OCI-M1 (cell line): ENCODE measurements at places on chromosomes 7 and 10.

- DNase-seq: no peak
These were observed 172.5 kb downstream of the IPMK start for GRCh38 chr10:58094985-58095718.

- no peak for DNase-seq
These were observed 53.2 kb upstream of the MACC1 start for GRCh38 chr7:20270371-20270770.

DNA sequence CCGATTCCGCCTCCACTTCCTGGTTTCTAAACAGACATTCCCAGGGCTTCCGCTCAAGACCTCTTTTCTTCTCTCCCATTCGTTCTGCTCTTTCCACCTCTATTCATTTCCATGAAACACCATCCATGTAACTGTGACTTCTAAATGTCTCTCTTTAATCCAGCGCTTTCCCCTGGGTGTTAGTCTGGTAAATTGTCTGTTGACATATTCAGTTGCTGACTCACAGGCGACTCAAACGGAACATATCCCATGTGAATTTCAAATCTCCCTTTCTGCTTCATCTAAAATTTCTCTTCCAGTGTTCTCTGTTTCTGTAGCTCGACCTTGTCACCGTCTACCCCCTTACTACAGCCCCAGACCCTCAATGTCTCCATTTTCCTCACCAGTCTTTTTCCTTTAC is 119.1 kb downstream of the PFKFB3 start:
- no peak for DNase-seq

- DNase-seq: no peak
These were observed 111.2 kb upstream of the STEAP1B start for GRCh38 chr7:22610951-22611757.

DNA sequence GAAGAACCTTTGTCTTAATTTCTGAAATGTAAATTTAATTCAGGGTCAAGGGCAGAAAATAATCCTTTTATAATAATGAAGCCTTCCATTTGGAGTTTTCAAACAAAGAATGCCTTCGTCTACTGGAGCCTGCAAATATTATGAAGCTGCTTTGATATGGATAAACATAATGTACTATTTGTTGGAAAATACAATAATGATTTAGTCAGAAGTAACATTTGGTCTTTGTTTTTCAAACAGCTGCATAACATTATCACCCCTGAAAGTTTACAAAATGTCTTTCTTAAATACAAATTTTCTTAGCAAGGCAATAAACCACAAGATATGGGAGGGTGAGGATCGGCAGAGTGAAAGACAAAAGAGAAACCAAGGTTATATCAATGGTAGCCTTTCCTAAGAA is 41.5 kb downstream of the TMEM26 start:
- no peak for DNase-seq

DNA sequence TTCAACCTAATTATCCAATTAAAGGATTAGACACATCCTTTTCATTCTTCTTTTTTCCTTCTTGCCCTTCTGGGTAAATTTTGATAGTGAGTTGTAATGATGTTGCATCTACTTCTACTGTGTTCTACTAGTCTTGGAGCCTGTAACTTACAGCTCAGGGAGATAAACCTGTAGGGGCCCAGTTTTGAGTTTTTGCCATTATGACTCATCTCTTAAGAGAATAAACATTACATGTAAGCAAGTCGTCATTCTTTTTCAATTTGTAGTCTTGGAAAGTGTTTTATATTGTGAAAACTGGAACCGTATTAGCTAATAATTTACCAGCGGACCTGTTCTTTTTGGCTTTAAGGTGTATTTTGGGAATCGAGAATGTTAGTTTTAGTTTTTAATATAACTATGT is 89.7 kb upstream of the RPA3 start:
- DNase-seq: no peak

DNA sequence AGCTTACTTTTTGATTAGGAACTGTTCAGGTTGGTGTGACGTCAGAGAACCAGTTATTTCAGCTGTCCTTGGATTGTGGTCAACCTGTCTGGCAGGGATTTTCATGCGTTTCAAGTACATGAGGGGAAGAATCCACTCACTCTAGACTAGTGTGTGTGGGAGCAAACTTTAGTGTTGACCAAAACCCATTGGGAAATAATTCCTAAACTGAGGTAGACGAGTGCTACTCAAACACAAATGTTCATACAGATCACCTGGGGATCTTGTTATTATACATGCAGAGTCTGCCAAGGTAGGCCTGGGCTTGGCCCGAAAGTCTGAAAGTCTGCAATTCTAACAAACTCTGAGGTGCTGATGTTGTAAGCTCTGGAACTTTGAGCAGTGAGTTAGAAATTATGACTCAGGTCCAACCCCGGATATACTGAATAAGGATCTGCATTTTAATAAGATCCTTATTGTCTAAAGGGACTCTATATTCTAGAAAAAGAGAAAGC is 111.1 kb upstream of the CREB5 start:
- DNase-seq: no peak

DNA sequence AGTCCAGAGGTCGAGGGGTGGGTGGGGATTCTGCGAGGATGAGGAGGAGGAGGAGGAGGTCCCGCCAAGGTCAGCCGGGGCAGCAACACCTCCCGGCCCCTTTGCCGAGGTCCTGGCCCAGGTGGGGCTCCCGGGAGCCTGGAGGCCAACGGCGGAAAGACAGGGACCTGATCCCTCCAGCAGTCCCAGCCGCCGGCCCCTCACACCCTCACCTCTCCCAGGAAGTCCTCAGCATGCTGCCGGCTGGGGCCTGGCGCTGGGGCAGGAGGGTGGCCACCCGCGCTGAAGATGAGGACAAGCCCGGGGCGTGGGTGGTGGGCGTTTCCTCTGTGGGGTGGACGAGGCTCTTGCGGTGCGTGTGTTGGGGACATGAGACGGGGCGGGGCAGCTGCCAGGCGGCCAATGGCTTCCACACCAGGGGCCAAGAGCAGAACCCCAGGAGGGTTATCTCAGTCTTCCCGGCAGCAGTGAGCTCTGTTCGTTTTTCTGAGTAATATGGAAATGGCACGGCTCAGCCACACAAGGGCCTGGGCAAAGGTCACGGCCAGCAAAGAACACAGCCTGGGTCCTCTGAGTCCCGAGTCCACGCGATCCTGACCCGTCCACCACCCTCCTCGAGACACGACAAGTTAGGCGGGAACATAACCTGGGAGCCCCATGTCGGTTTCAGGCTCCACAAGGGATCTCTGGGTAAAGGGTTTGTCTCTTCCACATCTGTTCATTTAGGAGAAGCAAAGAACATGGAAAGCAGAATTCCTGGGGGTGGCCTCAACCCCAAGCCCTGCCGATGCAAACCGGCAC is 82.9 kb upstream of the PDGFA start:
- DNase-seq: no peak

DNA sequence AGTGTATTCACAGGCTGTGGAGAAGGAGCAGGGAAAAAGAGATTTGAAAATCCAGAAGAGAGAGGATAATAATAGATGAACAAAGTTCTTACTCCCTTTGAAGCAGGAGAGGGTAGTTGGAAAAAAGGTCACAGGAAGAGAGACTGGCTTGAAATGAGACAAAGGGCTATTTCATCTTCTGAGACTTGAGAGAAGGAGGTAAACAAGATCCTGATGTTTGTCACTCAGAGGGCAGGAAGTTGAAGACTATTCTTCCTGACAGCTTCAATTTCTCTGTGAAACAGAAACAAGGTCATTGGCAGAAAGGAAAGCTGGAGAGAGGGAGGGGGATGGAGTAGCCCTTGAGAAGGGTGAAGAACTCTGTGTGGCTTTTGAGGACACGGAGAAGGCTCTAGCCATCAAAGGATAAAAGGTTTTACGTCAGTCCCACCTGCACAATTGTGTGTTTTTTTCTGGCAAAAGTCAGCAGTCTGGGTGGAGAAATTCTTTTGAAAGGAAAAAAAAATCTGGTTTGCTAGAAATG is 216.1 kb upstream of the STEAP4 start:
- peak; percentile 14 for DNase-seq

DNA sequence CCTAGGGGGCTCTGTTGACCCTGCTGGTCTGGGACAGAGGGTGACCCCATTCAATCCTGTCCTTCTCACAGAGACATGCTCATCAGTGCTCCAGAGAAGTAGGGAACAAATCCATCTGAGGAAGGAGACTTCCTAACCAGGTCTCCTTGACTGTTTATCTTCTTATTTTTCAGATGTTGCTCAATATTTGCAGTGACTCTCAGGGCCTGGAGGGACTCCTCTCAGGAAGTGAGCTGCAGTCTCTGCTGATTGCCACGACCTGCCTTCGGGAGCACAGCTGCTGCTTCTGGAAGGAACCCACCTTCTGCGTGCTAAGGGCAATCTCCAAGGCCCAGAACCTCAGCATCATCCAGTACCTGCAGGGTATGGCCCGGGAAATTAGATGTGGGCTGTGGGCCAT is 41.0 kb downstream of the WDFY4 start:
- DNase-seq: no peak

GRCh38 chr7:120588416-120588815 is 269.5 kb downstream of the TSPAN12 start:
- DNase-seq: peak; percentile 1

DNA sequence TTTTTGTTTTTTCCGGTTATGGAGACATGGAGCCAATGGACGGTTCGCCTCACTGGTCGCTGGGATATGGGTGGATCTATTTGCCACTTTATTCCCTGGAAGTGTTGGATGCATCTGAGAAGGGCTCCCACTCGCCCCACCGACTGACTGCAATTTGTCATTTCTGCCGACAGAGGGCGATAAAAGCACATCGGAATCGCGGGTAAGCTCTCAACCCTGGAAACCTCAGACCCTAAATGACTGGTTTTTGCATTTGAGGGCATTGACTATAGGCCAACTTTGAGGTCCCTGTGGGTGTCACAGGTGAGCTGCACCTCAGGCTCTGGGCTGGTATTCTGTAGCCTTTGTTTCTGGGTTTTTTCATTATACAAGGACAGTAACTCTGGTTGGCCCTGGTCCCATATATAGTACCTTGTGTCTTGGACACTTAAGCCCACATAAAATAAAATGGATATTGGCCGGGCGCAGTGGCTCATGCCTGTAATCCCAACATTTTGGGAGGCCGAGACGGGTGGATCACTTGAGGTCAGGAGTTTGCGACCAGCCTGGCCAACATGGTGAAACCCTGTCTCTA is 11.9 kb upstream of the OPALIN start:
- peak; percentile 74 for DNase-seq

GRCh38 chr7:52749880-52750279 is 285.6 kb upstream of the POM121L12 start:
- no peak for DNase-seq

- no peak for DNase-seq
These were observed 698.6 kb downstream of the CCSER2 start for GRCh38 chr10:85026878-85027467.

- no peak for DNase-seq
These were observed 147.0 kb downstream of the WDR37 start for GRCh38 chr10:1203216-1203615.

DNA sequence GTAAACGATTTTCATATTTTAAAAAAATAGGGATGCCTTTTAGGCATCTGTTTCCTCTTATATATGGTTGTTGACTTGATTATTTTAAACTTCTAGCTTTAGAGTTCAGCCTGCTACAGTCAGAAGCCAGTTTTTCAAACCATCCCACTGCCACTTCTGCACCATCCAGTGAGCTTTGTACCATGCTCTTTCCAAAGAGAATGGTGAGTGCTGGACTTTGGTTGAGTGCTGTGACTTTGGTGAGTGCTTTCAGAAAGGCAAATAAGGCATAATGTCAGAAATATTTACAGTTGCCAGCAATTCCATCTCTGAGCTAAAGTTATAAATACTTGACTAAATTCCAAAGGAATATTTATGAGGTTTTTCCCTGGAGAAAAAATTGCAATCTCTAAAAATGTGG is 117.4 kb downstream of the IPMK start:
- DNase-seq: no peak

- DNase-seq: no peak
These were observed 141.5 kb upstream of the NPVF start for GRCh38 chr7:25369786-25370185.

DNA sequence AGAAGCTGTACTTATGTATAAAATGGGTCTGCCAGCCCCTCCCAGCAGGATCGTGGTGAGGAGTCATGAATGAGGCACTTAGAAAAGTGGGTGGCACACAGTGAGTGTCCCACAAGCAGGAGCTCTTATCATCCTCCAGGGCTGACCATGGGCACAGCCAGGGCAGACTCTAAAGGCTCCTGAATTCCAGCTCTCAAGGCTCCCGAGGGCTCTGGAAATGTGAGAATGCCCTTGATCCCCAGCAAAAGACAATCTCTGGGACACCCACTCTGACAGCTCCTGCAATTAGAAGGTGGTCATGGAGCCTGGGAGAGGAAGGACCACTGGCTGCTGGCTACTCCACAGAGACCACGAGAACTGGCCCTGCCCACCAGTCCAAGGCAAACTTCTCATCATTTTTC is 1.6 kb downstream of the VSTM4 start:
- DNase-seq: no peak

DNA sequence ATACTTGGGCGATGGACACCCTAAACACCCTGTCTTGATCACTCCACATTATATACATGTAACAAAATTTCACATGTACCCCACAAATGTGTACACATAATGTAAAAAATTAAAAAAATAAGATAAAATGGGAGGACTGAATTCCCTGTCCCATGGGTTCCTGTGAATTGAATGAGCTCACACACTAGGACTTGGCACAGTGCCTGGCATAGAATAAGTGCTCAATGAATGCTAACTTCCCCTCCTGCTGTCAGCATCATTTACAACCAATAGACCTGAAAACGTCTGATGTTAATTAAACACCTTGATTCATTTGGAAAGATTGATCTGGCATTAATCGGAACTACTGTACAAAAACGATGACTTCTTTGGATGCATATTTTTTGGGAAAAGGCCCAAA is 117.3 kb upstream of the ZNF438 start:
- DNase-seq: no peak

GRCh38 chr10:87053111-87053510 is 33.0 kb downstream of the FAM25A start:
- DNase-seq: no peak

- no peak for DNase-seq
These were observed 58.3 kb upstream of the EGFR start for GRCh38 chr7:54960517-54960916.

GRCh38 chr10:119413471-119414080 is 128.9 kb downstream of the RGS10 start:
- no peak for DNase-seq

GRCh38 chr7:37526623-37527022 is 78.0 kb upstream of the ELMO1 start:
- DNase-seq: no peak
